NCI-H2171 (cell line): ENCODE measurements at places on chromosomes 3 and 15.
A peak's percentile ranks its signal among the peaks of the same experiment; 100 is the strongest.

- DNase-seq: no peak
Measured at GRCh38 chr15:97786741-97787140, 173.8 kb upstream of the ARRDC4 start.

GRCh38 chr15:64847448-64847847, 5.7 kb downstream of the PLEKHO2 start:
- no peak for DNase-seq

- DNase-seq: no peak
Measured at GRCh38 chr3:157844800-157845565, 261.2 kb downstream of the SHOX2 start.

- no peak for DNase-seq
Measured at GRCh38 chr3:123458255-123458654, 9.4 kb upstream of the ADCY5 start.

DNA sequence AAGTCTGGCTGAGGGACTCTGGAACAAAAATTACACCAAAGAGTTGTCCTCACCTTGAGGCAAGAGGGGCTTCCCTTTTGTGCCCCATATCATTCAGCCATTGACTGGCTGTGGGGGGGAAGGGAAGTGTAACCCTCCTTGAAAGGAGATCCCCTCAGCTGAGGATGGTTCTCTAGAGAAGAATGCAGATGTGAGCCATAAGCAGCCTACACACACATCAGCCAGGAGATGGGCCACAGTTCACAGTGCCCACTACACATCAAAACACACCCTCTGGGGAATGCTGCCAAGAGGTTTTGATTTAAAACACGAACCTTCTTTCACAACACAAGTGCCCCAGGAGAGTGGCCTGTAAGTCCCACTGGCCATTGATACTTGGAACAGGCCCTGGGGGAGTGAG, 231.2 kb upstream of the CTDSPL start:
- DNase-seq: no peak

DNA sequence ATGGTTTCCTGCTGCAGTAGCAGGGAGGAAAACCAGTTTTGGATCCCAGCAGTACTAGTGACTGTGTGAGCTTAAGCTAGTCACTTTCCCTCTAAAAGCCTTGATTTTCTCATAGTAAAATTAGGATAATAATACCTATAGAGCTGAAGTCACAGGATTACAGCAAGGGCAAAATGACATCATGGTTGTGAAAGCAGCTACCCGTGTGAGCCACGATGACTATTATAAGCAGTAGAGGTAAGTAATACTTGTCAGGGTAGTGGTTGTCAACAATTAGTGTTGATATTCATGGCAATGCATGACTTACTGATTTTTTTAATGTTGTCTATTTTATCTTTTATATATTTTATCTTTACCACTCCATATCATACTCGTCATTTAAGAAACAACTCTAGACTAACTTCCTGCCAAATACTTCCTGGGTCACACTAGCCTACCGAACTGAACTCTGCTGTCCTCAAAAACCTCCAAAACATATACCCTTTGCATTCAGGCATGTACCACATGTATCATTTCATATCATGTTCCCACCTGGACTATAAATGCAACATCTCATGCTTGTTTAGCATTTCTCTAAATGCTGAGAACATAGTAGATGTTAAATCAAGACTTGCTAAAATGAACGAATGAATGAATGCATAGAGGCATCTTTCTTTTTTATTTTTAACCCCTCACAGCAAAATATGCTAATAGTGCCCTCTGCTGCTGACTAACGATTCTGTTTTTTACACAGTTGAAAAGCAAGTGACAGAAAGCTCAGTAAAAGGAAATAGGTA, 172.6 kb downstream of the P3H2 start:
- DNase-seq: peak; percentile 10

DNA sequence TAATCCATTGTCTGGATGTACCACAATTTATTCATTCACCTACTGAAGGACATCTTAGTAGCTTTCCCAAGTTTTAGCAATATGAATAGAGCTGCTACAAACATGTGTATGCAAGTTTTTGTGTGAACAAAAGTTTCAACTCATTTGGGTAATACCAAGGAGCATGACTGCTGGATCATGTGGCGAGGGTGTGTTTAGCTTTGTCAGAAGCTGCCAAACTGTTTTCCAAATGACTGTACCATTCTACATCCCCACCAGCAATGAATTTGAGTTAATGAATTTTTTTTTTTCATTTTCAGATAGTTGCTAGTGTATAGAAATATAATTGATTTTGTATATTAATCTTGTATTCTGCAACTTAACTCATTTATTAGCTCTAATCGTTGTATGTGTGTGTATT, 20.0 kb upstream of the ELP6 start:
- no peak for DNase-seq

GRCh38 chr3:39222462-39222861, 30.1 kb upstream of the XIRP1 start:
- no peak for DNase-seq

- DNase-seq: no peak
Measured at GRCh38 chr15:39327005-39327730, 253.7 kb upstream of the THBS1 start.
